ENCODE measurements at places on chromosomes 2 and 18.

- DNase-seq, result no peak
Observed at GRCh38 chr2:218927876-218928275, 31.6 kb upstream of the CDK5R2 start.

- no peak for DNase-seq
Observed at GRCh38 chr2:105911425-105911824, 166.7 kb downstream of the NCK2 start.

DNA sequence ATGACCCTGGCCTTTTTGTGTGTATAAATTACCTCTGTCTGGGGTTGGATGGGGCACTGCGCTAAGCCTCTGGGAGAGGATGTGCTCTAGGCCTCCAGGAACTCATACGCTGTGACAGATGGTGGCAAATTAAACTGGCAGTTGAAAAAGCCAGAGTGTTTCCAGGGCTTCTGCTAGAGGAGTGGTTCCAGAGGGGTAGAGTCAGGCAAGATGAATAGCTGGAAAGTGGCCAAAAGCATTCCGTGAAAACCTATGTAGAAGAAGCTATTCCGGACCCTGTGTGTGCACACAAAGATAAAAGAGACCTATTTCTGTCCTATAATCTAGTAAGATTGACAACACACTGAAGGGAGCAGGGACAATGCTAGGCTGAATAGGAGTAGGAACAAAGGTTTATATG lies 84.8 kb downstream of the ACTR3 start:
- no peak for DNase-seq

GRCh38 chr2:239824046-239824694 lies 201.0 kb downstream of the NDUFA10 start:
- peak; percentile 34 for DNase-seq

GRCh38 chr2:78978340-78978739 lies 47.2 kb upstream of the REG3G start:
- no peak for DNase-seq

- no peak for DNase-seq
Observed at GRCh38 chr2:15808204-15808910, 132.0 kb upstream of the MYCN start.

DNA sequence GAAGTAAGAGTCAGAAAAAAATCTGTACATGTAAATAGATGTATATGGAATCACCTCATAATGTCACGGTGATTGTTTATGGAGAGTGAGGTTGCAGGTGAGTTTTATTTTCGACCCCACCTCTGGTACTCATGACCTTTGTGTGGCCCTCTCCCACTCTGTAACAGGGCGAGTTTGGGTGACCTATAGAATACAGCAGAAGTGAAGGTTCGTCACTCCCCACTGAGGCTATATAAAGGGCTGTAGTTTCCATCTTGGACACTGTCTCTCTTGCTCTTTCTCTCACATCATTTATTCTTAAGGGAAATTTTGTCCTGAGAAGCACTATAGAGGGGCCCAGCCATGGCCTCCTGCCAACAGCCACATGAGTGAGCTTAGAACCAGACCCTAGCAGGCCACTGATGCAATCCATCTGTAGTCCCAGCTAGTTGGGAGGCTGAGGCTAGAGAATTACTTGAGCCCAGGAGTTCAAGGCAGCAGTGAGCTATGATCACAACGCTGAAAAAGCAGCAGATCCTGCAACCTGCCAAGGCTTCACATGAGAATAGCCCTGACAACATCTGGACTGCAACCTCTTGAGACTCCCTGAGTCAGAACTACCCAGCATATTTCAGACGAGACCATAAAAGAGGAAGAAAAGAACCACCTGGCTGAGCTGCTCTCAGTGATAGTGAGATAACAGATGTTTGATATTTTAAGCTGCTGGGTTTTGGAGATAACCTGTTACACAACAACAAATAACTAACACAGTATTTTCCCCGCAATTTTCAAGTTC lies 74.3 kb upstream of the SLC1A4 start:
- no peak for DNase-seq

GRCh38 chr2:218437969-218438368 lies 19.0 kb downstream of the VIL1 start:
- no peak for DNase-seq

DNA sequence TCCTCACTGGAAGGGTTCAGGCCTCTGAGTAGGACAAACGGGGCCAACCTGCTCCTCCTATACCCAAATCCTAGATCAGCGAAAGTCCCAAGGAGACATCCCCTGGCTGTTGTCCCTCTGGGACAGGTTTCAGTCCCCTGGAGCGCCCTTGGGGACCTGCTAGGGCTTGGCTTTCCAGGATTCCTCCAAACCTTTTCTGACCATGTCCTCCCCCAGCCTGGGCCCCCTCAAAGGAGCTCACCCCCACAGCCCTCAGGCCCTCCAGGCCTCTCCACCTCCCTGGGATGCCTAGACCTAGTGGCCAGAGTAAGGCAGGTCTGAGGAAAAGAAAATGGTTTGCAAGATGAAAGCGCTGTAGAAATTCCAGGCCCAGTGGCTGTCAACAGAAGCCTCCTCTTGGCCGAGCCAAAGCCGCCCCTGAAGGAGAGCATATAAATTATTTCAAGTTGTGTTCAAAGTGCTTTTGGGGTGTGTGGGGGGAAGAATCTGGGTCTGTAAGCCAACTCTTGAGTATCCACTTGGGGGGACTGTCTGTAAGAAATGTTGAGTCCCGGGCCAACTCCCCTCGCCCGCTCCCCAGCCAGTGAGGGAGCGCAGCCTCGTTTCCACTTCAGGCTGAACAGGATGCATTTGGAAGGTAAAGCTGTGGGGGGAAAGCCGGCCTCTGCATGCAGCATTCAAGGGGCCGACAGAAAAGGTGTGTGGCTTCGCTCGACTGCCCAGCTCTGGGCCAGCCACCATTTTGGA lies 158.6 kb downstream of the DYSF start:
- no peak for DNase-seq

DNA sequence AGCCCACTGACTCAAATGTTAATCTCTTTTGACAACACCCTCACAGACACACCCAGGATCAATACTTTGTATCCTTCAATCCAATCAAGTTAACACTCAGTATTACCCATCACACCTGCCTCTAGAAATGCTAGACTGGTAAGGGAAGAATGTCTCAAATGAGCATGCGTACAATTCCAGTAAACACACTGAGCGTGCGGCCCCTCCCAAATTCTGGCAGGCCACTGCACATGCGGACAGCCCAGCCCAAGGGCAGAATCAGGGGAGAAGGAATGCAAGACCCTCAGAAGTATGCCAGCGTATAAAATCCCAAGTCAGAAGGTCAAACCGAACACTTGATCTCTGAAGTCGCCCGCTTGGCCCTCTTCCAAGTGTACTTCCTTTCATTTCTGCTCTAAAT lies 7.6 kb upstream of the EMILIN2 start:
- DNase-seq, result no peak

DNA sequence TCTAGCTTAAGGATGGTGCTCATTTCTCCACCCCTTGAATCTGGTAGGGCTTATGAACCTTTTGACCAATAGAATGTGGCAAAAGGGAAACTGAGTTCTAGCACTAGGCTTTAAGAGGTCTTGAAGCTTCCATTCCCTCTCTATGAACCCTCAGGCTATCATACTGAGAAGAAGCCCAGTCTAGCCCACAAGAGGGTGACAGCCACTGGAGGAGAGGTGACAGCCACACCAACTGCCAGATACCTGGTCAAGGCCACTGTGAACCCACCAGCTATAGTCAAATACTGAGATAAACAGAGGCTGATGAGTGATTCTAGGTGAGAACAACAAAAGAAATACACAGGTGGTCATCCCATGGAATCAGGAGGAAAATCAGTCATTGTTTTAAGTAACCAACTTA lies 37.6 kb downstream of the NCKAP5 start:
- no peak for DNase-seq

GRCh38 chr2:65465124-65465523 lies 32.7 kb upstream of the SPRED2 start:
- no peak for DNase-seq

GRCh38 chr2:173953047-173953424 lies 12.1 kb downstream of the SP3 start:
- no peak for DNase-seq

DNA sequence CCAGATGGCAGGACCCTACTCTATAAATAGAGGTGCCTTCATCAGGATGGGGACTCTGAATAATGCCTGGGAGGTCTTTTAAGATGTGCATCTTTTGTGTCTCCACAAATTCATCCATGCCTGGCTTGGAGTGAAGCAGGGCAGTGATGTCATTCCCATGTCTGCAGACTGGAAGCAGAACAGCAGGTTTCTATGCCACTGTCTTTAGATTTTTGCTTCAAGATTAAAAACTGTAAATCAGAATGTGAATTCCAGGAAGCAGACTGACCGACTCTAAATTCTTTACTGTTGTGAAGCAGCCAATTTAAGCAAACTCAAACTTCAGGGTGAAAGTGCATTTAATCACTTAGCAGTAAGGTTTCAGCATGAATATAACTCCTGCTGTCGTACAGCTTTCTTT lies 159.3 kb downstream of the SCG2 start:
- no peak for DNase-seq

DNA sequence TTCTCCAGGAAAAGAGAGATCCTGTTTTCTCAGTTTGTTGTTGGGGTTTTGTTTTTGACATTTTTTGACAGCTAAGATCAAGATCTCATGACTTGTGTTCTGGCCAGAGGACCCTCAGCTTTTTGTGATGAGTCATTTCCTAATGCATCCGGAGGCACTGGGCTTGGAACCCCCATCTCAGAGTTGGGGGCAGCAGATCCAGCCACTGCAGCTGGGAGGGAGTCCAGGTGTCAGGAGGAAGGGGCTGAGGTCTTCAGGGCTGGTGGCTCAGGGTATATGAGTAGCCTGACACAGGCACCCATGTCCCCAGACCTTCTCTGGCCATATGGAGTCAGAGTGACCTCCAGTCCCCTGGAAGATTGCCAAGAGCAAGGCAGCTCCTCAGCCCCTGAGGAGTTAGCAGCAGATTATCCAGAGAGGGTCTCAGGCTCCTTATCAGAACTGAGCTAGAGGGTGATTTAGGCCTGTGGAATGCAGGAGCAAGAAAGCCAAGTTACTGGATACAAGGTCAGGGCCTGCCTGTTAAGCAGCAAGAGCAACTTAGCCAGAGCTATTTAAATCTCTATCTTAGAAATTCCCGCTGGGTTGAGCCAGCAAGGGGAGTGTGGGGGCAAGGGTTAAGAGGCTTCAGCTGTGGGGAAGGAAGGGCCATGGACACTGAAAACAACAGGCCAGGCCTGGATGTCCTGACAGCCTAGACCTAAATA lies 62.4 kb downstream of the TANC1 start:
- no peak for DNase-seq

DNA sequence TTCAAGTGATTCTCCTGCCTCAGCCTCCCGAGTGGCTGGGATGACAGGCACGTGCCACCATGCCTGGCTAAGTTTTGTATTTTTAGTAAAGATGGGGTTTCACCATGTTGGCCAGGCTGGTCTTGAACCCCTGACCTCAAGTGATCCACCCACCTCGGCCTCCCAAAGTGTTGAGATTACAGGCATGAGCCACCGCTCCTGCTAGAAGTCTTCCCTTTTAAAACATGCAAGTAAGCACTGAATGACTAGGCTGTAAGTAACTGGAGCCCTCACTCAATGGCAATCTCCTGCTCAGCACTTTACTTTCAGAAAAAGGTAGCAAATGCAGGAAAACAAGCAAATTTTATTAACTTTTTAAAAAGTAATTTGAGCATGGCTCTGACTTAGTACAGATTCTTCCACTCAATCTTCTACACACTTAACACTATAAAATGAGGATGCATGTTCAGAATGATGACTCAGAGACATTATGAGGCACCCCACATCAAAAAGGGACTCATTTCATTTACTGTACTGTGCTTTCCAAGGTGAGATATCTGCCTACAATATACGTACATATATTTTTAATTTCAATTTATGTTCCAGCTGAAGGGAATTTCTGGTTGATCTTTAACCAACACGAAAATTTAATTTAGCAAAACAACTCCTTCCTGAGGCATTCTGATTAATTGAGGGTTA lies 6.6 kb upstream of the NCK2 start:
- peak; percentile 65 for DNase-seq

DNA sequence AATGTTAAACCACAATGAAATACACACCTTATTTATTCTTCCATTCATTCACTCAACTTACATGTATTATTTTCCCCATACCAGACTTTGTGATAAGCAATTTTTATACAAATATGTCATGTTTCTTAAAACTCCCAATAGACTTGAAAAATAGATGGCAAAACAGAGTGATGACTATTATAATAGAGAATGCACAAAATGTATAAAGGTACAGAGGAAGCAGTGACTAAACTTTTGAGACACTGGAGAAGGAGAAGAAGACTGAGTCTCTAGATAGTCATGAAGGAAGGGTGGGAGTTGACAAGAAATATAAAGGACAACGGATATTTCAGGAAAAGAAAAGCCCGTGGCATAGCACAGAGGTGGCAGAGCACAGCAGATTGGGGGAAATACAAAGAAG lies 198.1 kb upstream of the SLC39A10 start:
- no peak for DNase-seq

DNA sequence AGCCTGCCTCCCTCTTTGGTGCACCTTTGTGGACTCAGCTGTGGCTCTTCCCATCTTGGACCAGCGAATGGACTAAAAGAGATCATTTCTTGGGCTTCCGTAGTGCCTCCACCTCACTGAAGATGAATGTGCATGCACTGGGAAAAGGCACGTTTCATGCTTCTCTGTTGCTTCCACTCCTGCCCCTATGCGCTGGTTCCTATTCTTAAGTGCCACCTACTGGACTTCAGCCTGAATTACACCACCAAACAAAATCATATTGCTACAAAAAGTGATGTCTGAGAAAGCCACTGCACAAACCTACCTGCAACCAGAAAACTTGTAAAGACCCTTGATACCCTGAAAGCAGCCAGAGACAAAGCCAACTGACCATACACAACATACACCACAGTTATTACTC lies 695.6 kb downstream of the TSN start:
- DNase-seq, result no peak

GRCh38 chr2:236355911-236356310 lies 91.7 kb upstream of the ASB18 start:
- no peak for DNase-seq

DNA sequence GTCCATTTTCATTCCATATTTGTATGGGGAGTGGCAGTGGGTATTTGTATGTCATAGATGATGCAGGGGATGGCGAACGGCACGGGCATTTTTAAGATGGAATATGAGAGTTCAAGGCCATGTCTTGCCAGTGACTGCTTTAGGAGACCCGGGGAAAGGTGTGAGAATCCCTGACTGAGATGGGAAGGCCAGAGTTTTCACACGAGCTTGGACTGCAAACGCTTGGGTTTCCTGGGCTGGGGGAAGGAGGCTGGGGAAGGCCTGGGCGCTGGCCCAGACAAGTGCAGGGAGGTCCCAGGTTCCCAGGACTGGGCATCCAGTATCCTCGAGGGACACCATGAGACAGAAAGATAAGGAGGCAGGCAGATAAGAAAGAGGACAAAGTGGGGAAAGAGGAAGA lies 35.2 kb downstream of the CNGA3 start:
- no peak for DNase-seq

- DNase-seq, result no peak
Observed at GRCh38 chr2:191922736-191923651, 76.1 kb upstream of the CAVIN2 start.

Data from T-helper 2 cell (primary cell).